NCI-H1092 treated with DMSO at 0.1 percent for 48 hours (cell line): ENCODE measurements at places on chromosomes 4 and X.

DNA sequence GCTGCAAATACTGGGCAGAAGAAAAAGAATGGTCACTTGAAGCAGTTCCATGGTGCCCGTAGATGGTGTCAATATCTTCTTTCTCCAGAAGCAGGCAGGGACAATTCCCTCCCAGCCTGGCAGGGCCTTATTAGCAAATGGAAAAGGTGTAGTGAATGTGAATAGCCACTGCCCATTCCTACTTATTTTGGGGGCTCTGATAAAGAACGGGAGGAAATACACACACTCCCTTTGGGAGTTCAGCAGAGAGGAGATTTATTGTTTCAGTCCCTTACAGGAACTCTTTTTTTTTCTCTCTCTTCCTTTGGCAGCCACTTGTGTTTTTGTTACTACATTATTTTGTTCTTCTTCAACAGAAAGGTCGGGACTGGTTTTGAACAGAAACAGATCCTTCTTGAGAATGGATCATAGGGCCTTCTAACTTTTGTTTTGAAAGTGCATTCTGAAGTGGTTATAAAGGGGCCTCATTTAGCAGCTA lies at the start of gene EMCN:
TSS of gene EMCN (minus strand) at position 159 of the 478 bp plus-strand sequence. CDS start at position 51, 108 bp downstream.
- no peak for DNase-seq

GRCh38 chr4:16530688-16531635 lies 304.7 kb upstream of the TAPT1 start:
- no peak for DNase-seq

DNA sequence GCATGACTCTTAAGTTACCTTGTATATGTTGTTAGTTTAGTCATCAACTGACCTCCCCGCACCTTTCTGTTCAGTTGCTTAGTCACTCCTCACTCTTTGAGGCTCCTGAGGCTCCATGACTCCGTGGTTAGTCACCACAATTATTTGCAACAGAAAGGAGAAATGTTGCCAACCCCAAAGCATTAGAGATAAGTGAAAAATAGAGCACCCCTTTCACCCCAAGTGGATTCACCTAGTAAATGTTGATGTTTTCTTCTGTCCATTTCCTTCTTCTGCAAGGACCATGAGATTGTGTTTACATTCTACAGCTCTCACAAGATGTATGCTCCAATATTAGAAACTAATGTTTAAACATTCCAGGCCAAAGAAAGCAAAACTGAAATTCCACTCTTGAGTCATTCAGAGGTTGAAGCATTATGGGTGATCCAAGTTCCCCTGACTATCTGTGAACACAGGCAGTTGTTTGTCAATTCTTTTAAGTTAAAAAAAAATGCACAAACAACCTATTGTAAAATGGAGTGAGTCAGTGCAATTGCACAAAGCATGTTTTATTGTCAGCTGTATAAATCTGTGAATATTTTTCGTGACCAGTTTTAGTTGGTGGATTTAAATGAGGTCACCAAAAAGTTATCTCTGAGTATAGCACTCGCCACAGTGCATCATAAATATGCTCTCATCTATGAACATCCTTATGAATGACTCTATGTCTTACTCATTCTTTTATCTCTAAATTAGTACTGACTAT lies 552.4 kb upstream of the MAGEB2 start:
- DNase-seq = no peak

- no peak for DNase-seq
Observed at GRCh38 chr4:158599150-158599549, 72.5 kb downstream of the C4orf46 start.

- no peak for DNase-seq
Observed at GRCh38 chr4:36011381-36011780, 232.9 kb downstream of the ARAP2 start.

DNA sequence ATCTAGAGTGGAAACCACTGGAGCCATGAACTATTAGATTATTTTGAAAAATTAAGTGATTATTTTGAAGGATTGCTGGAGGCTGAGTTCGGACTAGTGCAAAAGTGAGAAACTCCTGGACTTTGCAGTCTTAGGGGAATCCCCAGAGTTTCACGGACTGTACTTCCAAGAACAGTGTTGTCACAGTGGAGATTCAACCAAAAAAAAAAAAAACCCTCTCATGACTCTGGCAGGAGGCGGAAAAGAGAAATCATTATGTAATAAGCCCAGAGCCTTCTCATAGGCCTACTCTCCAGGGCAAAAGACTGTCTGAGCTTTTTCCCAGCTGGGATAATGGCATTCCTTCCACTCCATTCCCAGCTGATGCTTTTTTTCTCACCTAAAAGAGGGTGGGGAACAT lies 16.8 kb upstream of the C4orf51 start:
- DNase-seq = no peak

DNA sequence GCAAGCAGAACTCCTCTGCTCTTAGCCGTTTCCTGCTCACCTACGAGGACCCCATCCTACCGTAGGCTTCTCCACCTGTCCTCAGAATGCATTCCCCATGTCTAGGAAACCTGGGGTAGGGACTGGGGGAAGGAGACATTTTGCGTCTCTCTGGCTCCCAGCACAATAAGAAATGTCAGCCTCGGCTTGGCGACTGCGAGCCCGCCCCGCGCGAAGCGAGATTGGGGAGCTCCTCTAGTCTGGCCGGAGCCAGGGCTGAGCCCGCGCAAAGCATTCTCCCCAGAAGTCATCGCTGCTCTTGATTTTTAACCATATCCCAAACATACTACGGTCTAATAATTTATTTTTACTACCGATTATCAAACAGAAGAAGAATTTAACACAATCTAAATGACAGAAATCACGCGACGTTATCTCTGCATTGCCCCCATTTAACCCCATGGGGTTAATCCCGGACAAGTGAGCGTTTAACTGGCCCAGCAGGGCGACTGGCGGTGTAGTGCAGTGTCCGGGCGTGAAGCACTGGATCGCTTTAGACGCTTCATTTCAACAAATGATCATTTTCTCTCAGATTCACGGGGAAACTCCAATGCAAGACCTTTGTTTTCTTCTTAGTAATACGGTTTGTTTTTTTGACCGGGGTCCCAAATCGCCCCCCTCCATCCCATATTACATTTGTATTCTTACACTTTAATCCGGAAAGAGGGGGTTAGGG lies 8.0 kb upstream of the PITX2 start:
- no peak for DNase-seq

GRCh38 chr4:128818442-128818841 lies 8.9 kb downstream of the JADE1 start:
- DNase-seq = no peak

DNA sequence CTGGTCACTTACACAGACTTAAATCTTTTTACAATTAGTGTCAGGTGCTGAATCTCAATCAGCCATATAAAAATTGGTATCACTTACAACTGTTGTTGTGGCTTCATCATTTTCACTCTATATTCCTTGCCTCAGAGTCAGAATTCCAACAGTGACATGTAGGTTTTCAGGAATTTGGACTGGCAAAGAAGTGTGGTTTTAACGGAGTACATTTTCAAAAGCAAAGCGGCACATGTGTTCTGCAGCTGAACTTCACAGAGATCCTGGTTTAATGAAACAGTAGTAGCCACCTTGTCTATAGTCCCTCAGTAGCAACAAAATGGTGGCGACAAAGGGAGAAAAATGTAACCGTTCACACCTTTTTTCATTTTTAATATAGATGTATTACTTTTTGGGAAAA lies 486.6 kb downstream of the FAT4 start:
- no peak for DNase-seq

DNA sequence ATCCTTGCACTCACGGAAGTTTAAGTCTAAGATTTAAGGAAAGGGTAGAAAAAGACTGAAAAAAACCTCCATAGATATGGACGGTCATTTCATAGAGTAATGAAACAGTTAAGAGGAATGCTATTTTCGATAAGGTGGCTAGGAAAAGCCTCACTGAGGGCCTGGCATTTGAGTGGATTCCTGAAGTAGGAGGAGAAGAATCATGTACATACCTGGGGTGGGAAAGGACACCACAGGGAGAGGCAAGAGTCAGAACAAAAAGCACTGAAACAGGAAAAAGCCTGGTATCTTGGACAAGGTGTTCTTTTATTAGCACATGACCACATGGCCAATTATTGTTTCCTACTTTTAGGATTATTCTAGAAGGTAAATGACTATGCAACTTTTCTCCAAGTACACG lies 547.2 kb upstream of the DIPK2B start:
- no peak for DNase-seq

DNA sequence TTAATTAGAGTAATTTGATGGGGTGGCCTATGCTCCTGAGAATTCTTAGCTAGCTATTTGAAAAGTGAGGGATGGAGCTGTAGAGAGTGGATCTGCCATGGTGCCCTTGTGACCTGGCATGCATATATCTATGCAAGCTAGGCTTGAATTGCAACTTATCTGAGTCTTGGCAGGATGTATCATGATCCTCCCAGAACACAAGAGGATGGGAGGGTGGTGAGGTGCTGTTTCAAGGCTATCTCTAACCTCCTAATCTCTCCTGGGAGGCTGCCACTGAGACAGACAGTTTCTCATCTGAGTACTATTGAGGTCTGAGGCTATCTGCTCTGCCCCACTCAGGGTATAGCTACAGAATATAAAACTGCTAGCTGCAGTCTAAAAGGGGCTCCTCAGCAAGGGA lies 56.6 kb downstream of the BRCC3 start:
- DNase-seq = no peak

GRCh38 chr4:165137205-165137604 lies 24.5 kb upstream of the TMEM192 start:
- no peak for DNase-seq

GRCh38 chrX:86103061-86103460 lies 45.2 kb upstream of the DACH2 start:
- DNase-seq = no peak

DNA sequence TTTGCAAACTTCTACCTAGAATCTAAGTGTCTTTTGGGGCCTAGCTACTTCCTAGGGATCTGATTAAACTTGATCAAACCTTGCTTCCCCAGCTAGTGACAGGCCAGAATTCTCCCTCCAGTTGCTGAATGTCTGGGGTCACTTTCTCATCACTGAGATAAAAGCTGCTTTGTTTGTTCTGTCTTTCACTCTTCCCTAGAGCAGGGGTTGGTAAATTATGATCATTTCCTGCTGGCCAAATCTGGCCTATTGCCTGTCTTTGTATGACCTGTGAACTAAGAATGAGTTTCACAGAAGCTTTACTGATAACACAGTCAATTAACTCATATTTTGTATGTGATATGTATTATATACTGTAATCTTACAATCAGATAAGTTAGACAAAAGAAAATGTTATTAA lies 157.8 kb upstream of the AADAT start:
- no peak for DNase-seq

DNA sequence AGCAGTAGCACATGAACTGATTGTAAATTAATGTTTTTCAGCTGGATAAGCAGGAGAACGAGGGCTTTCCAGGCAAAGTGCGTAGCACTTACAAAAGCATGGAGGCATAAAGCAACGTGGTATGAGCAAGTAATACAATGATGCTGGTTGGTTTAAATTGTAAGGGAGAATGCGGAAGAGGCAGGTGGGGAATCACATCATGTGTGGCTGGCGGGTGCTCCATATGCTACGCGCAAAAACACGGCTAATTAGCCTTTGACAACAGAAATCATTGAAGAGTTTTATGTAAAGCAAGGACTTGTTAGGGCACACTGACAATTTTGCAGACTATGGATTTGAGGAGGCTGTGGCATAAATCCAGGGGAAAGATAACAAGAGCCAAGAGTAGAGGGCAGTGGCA lies 14.6 kb downstream of the SYTL4 start:
- DNase-seq = peak; percentile 83

DNA sequence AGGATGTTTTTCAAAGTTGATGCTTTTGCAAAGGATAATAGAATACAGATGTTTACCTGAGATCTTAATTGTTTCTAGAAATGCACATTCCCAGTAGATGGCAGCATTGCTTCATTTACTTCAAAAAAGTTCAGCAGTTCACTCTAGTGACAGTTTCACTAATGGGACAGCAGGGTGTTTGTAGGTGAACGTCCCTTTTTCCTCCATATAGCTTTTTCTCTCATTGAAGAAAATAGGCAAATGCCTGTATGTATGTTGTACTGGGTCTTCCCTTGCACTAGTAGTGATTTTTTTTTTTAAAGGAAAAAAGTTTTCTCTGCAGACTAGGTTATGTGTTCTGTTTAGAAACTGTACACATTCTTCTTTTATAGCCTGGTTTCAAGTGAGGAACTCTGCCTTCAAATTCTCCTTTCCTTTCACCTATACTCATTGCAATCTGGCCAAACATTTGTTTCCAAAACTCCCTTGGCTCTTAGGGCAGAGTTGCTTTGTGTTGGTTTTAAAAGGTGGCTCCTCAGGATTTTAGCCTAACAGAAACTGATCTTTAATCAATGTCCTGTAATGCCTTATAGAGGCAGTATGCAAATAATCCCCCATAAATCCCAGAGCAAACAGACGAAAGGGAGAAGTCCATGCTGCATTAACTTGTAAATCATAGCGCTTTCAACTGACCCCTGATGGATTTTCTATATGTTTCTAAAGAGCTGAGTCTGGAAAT lies 86.3 kb downstream of the EGF start:
- peak; percentile 7 for DNase-seq

DNA sequence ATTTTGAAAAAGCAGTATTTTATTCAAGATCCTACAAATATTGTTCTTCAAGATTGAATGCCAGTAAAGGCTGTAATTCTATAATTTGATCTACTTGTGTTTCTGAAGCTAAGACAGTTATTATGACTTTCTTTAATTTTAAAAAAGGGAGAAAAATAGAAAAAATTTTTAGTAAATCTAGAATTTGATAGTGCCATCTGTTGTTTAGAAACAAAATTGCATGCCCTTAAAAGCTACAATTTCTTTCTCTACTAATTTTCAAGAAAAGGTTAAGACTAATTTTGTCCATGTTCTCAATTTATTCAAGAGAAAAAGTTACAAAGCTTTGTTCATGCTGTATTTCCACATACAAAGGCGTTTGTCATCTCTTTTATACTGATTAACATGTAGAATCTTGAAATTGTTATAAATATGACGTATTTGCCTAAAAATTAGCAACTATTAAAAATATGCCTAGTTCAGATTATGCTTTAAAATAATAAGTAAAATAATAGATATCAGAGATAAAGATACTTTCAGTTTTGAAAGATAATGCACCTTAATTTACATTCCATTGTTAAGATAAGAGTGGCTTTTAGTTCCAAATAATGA lies 25.6 kb upstream of the MMRN1 start:
- DNase-seq = peak; percentile 14

DNA sequence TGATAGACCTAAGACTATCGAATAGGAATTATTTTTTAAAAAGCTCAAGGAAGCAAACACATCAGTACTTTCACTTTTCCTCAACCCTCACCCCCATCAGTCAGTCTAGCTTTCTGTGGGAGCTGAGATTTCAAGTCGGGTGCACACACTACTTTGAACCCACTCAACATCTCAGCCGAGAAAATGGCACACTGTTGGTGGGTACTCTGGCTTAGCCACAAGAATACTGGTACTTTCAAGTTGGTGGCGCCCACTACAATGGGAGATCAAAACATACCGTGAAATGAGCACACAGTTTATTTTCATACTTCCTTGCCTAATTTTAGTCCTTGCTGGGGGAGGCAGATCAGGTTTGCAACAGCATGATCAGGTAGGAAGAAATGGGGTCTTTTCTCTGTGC lies 10.2 kb downstream of the CD40LG start:
- no peak for DNase-seq

GRCh38 chrX:13899607-13900006 lies 82.7 kb upstream of the GPM6B start:
- DNase-seq = peak; percentile 2

- DNase-seq = no peak
Observed at GRCh38 chr4:70531981-70532380, 13.6 kb downstream of the AMTN start.

- DNase-seq = no peak
Observed at GRCh38 chr4:184503869-184504300, 29.5 kb upstream of the IRF2 start.
